ENCODE measurements at places on chromosomes 6 and 20.

DNA sequence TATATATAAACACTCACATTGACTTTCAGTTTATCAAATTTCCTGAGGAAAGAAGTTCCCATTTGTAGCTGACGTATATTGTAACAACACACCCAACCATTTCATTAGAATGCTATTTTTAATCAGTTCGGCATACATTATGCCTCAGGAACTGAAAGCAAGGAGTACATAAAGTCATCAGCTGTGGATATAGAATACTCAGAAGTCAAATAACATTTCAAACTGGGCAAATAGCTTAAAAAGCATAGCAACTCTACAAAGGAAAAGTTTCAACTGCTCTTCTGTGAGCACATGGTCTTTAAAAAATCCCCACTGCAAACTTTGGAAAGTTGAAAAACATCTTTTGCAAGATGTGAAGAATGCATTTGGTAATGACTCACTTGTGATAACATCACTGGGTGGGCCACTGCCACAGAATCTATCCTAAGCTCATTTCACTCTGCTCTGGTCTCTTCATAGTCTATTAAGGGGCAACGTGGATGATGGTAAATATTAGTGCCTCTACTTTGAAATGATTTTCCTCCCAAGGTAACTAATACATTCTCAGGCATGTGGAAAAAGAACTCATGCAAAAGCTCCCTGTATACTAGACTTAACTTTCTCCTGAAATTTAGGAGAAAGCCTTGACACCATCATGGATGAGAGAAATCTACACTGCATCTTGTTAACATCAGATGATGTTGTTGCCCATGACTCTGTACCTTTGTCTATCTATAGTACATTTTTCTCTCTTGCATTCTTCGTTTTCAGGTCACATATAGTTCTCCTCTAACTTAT is 49.2 kb downstream of the FYN start:
- no peak for DNase-seq

DNA sequence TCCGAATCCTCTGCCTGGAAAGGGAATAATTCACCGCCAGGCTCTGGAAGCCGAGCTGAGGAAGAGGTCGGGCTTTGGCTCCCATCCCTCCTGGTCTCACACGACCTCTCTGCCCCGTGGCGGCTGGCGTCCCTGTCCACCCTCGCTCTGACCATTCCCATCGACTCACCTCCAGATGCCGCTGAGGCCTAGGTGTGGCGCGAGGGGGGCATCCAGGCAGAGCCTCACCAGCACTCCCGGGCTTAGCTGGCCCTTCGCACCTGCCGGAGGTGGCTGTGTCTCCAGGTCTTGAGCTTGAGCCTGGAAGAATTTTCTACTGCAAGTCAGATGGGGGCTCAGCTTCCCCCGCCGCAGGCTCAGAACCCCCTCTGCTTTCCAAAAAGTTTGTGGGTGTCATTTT is 28.5 kb upstream of the SMOC2 start:
- DNase-seq, result no peak

DNA sequence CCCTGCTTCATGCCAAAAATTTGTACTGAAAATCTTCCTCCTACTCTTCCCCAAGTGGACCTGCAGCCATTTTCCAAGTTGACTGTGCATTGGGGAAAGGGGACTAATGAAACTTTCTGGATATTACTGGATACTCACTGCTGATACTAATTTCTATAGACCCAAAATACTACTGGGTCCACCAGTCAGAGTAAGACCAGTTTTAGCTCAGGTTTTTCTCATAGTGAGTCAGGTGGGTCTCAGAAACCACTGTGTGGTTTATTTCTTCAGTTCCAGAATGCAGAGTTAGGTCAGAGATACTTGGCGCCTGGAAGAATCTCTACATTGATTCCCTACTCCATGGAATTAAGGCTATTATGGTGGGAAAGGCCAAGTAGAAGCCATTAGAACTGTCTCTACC is 274.8 kb upstream of the SYNCRIP start:
- DNase-seq, result no peak

- DNase-seq, result no peak
Observed at GRCh38 chr6:63526931-63527330, 45.3 kb upstream of the LOC128125822 start.

DNA sequence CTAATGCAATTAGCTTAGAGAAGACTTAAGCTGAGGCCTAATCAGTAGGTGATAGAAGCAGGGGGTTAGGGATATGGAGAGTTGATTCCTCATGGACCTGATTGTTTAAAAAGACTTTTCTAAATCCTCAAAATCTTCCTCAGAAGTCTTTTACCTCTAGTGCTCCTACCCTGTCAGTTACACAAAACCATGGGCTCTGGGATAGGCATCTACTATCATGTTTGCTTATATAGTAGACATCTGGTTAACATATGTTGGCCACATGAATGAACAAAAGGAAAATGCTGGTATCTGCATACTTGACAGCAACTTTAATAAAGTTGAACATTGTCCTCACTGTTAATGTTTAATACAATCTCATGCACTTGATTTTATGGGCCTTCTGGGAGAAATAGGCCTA is 61.5 kb upstream of the FKBP1C start:
- DNase-seq, result no peak

DNA sequence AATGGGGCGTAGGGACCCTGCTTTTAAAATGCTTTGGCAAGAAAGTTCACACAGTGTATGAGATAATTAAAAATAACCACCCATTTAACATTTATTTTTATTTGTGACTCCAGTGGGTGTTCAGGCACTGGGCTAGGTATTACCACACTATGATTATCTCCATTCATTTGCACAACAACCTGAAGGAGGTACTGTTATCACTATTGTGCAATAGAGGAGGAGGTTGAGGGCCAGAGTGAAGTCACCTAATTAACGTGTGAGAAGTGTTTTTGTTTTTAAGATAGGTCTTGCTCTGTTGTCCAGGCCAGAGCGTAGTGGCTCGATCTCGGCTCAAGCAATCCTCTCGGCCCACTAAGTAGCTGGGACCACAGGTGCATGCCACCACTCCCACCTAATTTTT is 29.2 kb downstream of the MAK start:
- no peak for DNase-seq

- no peak for DNase-seq
Observed at GRCh38 chr6:131568726-131569125, 4.3 kb upstream of the ARG1 start.

GRCh38 chr6:52752310-52752709 is 11.0 kb downstream of the GSTA2 start:
- no peak for DNase-seq

GRCh38 chr6:46598215-46598614 is 54.4 kb downstream of the CYP39A1 start:
- no peak for DNase-seq

Measured in T-helper 9 cell (primary cell).